Activated CD4-positive, alpha-beta memory T cell treated with anti-CD3 and anti-CD28 coated beads, Interleukin-2, amount 10 ng/mL, durations not matched to agents 7 days and 5 days (primary cell): ENCODE measurements at places on chromosomes 12 and 14.

DNA sequence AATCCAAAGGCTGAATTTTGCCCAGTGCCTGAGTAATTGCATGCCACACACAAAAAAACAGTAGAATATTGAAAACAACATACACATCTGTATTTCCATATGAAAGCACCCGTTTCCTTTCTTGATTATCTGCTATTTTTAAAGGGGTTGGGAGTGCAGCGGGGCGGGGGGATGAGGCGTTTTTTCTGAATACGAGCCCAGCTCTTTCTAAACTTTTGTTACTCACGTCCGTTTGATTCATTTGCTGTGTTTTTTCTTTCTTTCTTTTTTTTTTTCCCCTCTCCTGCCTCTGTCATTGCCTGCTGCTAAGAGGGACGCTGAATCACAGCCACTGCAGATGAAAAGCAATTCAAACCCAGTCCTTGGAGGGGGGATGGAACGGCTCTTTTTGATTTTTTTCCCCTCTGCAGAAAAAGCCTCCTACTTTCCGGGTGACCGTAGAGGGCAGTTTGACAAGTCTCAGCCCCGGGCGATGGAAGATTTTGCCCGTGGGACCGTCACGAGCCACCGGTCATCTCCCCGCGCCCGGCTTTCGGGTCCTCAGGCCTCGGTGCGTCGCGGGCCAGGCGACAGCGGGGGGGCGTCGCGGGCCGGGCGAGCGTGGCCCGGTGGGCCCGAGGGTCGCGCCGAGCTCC is 572 bp upstream of the RASSF8 start:
- DNase-seq, result no peak

- no peak for DNase-seq
These were observed 142.1 kb downstream of the DYRK2 start for GRCh38 chr12:67790660-67791059.

DNA sequence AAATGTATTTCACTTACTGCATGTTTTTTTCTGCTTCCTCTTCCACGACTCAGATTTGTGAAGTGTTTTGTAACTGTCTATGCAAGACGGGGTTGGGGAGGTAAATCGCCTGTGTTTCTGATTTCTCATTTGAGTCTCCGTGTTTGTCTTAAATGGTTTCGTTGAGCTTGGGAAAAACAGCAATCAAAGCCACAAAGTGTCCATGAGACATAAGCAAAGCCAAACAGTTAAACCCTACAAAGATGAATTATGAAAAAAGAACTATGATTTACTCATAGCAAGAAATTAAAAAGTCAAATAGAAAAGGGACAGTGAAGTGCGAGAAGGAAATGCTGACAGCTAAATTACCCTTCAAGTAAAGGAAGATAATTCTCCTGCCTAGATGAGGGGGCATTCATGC is 164.3 kb upstream of the TMPO start:
- DNase-seq, result no peak

DNA sequence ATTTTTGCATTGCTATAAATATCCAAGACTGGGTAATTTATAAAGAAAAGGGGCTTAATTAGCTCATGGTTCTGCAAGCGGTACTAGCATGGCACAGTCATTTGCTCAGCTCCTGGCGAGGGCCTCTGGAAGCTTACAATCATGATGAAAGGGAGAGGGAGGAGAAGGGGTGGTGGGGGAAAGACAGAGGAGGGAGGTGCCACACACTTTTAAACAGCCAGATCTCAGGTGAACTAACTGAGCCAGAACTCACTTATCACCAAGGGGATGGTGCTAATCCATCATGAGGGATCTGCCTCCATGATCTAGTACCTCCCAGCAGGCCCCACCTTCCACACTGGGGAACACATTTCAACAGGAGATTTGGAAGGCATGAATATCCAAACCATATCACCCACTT is 476.3 kb downstream of the PCNX1 start:
- DNase-seq, result no peak

DNA sequence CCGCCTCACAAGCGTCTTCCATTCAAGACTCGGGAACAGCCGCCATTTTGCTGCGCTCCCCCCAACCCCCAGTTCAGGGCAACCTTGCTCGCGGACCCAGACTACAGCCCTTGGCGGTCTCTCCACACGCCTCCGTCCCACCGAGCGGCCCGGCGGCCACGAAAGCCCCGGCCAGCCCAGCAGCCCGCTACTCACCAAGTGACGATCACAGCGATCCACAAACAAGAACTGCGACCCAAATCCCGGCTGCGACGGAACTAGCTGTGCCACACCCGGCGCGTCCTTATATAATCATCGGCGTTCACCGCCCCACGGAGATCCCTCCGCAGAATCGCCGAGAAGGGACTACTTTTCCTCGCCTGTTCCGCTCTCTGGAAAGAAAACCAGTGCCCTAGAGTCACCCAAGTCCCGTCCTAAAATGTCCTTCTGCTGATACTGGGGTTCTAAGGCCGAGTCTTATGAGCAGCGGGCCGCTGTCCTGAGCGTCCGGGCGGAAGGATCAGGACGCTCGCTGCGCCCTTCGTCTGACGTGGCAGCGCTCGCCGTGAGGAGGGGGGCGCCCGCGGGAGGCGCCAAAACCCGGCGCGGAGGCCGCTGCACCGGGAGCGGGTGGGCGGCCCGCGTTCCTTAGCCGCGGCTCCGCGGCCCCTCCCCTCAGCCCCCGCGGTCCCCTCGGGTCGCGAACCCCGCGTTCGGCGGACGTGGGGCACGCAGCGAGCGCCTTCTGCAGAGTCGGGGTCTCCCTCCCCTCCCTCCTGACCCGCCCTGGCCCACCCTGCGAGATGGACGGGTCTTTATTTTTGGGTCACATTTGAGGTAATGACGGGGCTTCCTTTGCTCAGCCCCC is at the start of gene UBC:
TSS of gene UBC (minus strand) at position 259 of the 847 bp plus-strand sequence. CDS start 879 bp downstream, outside the sequence.
- peak; percentile 88 for DNase-seq

GRCh38 chr14:53603994-53604393 is 352.6 kb downstream of the BMP4 start:
- DNase-seq, result no peak

- DNase-seq, result no peak
These were observed 102.7 kb downstream of the KCNMB4 start for GRCh38 chr12:70468741-70469140.

- no peak for DNase-seq
These were observed 19.7 kb upstream of the CLMN start for GRCh38 chr14:95339301-95339865.

DNA sequence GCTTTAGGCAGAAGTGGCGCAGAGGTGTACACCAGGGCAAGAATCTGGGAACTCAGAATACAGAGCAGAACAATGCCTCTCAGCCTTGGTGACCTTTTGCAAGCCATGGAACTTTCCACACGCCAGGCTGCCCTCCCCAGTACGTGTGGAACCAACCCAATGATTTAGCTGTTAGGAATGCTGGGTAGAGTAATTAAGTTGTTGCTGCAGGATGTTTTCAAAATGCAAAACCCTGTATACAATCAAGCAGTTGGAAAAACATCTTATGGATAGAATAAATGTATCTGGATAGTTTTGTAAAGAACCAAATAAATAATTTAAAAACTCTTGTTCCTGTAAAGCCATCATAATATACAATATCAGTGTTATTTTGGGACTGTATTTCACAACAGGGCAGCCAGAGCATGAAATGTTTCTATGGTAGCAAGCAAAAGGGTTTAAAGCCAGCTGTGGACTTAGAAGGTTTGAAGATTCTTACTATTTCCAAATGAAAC is 19.4 kb downstream of the PPP1R36 start:
- no peak for DNase-seq

DNA sequence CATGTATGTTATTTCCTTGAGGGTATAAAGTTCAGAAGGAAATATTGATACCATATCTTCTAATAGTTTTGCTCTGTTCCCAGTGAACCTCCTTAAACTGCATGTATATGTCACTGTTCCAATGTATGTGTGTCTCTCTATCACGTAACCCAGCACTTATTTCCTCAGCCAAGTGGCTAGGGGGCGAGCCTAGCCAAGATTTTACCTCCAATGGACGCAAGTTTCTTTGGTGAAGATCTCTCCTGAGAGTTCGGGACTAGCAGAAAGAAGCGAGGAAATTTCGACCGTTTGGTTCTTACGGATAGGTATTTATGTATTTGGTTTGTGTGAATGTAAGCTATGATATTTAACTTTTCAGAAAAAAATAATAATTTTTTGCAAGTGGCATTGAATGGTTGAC is 2.5 kb downstream of the SFSWAP start:
- DNase-seq, result no peak

- DNase-seq, result no peak
These were observed 48.0 kb downstream of the NTN4 start for GRCh38 chr12:95742586-95742985.

DNA sequence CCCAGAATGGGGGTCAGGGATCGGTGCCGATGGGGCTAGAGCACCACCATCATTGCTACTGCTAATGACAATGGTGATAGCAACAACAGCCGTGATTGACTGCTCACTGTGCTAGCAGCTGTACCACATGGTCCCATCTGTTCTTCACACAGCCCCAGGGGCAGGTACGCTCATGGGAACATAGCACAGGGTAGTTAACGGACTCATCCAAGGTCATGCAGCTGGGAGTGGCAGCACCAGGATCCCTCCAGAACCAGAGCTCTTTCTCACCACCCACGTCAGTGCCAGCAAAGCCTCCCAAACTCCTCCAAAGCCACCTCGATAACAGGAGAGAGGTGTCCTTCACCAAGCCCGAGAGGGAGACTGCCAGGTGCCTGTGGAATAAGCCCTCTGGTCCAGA is 11.2 kb upstream of the DYNC1H1 start:
- DNase-seq, result no peak

GRCh38 chr12:79186506-79186905 is 321.9 kb downstream of the SYT1 start:
- no peak for DNase-seq

- DNase-seq, result no peak
These were observed 70.4 kb upstream of the BTG1 start for GRCh38 chr12:92216092-92216491.

DNA sequence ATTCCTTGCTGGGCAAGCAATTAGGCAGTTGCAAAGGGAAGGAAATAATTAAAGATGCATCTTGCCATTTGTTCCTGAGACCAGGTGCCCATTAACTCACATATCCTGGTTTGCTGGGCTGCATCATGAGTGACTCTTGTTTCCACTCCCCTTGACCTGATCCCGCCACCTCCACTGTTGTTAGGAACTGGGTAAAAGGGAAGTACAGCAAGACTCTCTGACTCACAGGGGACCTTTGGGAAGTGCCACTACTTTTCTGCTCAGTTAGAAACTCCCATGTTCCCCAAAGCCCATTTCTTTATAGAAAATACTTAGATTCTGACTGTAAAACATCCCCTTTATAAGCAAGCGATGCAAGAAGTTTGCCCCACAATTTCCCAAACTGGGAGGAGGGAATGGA is 186.0 kb upstream of the BCL2L14 start:
- DNase-seq, result no peak

DNA sequence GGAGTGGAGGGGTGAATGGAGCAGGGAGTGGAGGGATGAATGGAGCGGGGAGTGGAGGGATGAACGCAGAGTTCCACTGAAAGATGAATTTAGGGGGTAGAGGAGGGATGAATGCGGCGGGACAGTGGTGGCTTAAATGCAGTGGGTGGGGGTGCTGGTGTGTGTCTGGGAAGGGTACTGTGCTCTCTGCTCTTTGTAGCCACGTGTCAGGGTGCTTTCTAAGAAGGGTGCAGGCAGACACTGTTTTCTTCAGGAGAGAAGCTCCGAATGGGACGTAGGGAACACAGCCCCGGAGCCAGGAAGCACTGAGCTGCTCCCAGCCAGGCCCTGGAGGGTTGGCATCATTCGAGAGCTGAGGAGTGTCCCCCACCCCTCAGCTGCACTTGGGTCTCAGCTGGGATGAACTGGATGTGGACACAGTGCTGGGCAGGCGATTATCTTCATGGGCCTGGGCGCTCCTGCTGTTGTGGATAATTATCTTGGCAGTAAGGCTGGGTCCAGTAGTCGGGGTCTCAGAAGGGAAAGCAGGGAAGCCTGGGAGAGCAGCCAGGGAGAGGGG is 9.5 kb upstream of the CEP170B start:
- DNase-seq, result no peak

DNA sequence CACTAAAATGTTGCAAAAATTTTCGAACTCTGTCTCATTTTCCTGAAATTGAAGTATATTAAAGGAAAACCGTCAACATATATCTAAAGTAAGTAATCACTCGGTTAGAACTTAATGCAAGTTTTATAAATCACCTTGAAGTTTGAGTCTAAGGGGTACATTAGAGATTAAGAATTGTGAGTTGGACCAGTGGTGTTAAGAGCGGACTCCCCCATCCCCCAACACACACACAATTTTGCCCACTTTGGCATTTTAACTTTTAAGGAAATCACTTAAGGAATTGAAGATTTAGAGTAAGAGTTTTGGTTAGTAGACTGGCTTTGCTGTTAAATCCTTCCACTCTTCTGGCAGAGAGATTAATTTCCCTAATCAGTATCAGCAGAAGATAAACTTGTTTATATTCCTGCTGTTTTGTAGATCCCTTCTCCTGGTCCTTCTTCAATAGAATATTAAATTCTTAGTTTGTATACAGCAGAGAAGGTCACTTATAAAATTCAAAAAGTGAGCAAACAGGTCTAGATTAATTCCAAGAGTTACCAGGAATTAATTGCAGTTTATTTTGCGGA is 1.5 kb downstream of the HIF1A start:
- no peak for DNase-seq

DNA sequence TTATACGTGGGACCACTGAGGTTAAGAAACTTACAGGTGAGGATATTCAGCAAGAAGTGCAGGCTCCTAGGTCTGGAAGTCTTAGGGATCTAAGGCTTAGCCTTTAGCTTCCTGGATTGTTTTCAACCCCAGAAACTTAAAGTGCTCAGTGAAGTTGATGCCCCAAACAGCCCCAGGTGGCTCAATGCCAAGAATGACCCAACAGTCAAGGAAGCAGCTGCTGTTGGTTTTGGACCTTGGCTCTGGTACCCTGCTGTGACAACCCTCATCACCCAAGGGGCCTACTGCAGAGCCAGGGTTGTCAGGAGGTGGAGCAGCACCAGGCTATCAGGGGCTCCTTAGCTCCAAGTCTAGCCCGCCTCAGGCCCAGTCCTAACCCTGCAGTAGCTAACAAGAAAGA is 36.8 kb downstream of the VDR start:
- DNase-seq, result no peak

DNA sequence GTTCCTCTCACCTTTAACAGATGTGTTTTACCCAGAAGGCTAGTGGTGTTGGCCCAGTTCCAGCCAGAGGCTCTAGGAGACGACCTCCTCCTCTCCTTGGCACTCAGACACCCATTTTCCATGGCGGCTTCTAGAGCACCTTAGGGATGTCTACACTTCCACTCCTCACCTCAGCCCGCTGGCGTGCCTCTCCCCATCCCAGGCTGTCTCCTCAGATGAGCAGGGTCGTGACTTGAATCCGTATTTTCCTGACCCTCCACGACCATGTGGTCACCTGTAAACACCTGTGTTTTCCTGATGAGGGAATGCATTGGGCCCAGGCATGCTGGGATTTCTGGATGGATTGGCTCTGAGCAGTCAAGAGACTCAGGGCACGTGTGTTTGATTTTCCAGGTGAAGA is 21.8 kb upstream of the RIN3 start:
- no peak for DNase-seq

GRCh38 chr14:51020024-51020710 is 74.7 kb downstream of the TRIM9 start:
- no peak for DNase-seq

GRCh38 chr14:61146899-61147298 is 134.2 kb downstream of the TMEM30B start:
- DNase-seq, result no peak
